Stimulated activated CD4-positive, alpha-beta T cell treated with anti-CD3 and anti-CD28 coated beads, Interleukin-1b, Interleukin-23, amount 100 ng/mL, for 4 hours (primary cell): ENCODE measurements at places on chromosomes 5 and 9.

- DNase-seq = no peak
Observed at GRCh38 chr5:105506692-105507277, 1944.2 kb upstream of the NUDT12 start.

GRCh38 chr9:132125944-132126679, 35.7 kb upstream of the NTNG2 start:
- peak; percentile 10 for DNase-seq

DNA sequence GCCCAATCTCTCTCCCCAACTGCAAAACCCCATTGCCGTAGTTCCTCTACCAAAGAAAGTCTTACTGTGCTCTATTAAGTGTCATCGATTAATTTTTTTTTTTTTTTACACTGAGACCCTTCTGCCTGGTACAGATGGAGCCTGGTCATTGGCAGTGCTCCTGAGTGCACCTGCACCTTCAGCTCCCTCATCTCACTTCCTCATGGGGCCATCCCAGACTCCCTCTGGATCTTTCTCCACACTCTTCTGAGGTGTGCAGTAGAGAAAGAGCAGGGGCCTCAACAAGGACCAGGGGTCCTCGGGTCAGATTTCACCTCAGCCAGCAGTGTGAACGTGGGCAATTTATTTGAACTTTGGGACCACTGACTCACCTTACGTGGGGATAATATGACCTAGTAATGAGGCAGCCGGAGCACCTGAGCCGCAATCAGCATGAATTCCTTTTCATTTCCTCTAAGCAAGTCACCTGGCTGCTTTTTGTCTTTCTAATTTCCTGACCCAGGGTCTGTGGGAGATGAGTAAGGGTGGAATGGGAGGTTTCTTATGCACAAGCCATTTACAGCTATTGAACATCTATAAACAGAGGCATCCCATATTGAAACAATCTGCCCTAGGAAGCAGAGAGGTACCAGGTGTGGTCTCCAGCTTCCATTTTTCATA, 22.3 kb upstream of the GABRP start:
- no peak for DNase-seq

GRCh38 chr5:151093476-151093889, 12.6 kb upstream of the TNIP1 start:
- DNase-seq = no peak

DNA sequence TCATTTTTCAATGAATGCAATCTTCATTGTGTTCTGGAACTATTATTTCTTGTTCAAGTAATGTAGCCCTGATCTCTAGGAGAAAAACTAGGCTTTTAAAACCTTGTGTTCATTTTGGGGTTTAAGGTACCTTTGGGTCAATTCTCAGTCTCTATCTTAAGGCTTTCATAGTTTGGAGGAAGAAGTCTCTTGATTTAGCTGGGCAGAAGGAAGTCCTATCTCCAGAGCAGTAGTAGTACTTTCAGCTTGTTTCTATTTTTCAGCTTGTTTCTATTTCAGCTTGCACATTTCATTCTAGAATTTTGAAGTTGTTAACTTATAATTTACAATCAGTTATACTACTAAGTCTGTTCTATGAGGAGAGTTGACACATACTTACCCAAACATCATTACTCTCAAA, 15.2 kb downstream of the CSNK1G3 start:
- no peak for DNase-seq

DNA sequence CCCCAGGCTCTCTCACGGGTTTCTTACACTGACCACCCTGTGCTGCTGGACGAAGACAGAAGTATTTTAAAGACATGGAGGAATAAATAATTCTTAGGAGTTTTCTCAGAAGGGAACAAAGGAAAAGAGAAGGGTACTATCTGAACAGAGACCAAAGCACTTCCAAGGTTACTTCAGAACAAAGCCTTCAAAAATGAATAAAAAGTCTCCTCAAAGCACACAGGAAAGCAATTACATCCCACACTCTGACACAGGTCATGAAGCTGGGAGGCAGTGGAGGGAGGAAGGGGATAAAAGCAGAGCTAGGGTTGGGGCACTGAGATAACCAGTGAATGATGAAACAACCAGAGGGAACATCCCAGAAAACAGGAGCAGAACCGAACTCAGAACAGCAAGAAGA, 151.8 kb downstream of the ARSB start:
- no peak for DNase-seq

DNA sequence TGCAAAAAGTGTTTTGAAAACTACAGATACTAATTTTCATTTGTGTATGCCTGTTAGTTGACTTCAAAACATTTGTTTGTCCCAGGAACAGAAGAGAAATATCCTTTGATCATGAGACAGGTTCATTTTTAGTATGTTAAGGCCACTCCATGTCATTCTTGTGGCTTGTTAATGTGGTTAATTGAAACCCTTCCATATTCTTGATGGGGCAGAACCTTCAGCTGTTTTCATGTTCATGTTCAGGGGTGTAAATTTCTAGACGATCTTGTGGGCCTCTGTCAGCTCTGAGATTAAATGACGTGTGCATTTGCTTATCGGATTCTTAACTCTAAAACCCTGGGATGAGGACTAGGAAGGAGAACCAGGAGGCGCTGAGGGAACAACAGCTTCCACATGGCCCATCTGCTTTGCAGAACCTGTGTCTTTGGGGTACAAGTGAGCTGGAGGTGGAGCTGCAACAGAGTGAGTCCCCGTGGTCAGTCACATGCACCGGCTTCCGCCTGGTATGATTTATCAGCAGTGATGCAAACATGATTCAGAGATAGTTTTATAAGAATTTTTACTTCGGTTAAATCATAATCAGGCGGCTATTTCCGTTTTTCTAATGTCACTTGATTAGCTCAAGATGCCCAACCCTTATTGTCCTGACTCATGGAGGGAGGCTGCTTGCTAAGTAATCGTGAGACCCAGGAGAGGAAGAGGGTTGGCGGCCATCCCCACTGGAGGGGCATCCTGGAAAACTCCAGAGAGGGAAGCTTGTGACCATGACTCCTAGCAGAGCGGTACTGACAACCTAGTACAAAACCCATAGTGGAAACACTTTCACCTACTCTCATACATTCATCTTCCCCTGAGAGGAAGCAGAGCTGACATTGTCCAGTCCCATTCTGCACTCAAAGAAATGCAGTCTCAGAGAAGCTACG, 138.4 kb downstream of the C9orf152 start:
- no peak for DNase-seq

DNA sequence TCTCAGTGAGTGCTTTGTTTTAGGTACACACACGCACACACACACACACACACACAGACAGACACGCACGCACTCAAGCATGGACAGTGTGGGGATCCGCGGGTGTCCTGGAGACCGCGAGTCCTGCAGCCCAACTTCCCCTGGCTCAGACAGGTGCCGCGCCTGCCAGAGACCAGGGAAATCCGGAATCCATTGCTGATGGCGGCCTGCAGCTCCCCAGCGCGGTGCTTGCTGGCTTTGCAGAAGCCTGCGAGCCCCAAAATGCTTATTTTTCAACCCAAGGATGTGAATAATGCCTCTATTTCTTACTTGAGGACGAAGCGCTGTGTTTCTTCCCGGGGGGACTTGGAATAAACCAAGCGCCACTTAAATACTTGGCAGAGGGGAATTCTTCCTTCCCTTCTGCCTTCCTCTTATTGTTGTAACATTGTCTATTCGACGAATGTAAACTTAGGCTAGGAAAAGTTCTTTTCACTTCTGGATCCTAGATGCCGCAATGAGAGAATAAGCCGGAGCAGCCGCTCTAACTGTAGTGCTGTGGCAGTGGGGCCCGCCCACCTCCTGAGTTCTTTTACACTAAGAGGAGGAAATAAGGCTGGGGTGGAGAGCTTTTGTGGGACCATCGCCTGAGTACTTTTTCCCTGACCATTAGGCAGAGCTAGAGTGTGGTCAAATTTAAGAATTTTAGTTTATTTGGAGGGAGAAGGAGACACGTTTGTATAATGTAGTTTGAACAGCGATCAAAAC, 802 bp downstream of the ITGA2 start:
- DNase-seq = no peak

DNA sequence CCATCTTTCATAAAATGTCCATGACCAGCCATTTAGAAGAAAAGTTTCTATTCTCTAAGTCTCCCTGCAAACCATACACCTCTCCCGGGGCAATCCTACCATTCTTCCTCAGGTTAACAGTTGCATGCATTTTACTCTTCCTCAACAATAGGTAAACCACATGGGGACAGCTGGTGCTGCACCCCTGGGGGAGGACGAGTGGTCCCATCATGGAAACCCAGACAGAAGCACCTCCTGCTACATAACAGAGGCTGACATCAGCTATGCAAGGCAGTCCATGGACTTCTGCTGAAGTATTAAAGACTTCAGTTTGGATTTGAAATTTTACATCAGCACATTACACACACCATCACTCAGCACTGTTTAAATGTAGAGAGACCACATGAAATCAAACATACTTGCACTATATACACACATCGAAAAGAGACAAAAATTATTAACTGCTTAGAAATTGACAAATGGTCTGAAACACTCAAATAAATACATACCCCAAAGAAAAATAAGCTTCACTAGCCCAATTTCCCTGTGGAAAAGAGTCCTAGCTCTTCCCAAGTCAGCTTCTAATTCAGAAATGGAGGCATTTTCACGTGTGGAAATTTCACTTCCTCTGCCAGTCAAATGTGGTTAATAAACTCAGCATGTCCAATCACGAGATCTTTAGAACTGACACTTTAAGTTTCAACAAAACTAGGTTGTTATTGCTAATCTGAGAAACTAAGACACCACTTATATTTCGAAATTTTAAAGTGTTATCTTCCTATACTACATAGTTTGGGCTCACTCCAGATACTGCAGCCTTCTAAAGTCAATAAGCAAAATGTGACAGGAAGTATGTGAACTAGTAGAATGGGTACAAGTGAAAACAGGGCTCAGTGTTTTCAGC, 173.4 kb downstream of the ROR2 start:
- no peak for DNase-seq

DNA sequence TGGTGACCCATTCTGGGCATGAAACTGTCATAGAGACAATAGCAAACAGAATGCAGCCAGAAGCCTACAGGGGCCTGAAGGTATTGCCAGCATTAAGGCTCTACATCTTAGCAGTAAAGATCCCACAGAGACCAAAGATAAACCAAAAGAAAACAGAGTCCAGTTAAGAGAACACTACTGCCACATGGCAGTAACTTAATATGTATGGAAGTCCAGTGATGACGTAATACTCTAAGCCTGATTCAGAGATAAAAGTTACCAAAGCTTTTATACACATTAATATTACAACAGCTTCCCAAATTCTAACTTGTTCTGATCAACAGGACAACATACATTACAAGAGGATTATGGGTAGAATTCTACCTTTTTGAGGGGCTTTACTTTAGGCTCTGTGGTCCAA, 371.5 kb downstream of the PRELID2 start:
- DNase-seq = no peak

- no peak for DNase-seq
Observed at GRCh38 chr5:95163079-95163478, 121.8 kb downstream of the MCTP1 start.

GRCh38 chr5:163885117-163885516, 379.7 kb downstream of the MAT2B start:
- DNase-seq = no peak

DNA sequence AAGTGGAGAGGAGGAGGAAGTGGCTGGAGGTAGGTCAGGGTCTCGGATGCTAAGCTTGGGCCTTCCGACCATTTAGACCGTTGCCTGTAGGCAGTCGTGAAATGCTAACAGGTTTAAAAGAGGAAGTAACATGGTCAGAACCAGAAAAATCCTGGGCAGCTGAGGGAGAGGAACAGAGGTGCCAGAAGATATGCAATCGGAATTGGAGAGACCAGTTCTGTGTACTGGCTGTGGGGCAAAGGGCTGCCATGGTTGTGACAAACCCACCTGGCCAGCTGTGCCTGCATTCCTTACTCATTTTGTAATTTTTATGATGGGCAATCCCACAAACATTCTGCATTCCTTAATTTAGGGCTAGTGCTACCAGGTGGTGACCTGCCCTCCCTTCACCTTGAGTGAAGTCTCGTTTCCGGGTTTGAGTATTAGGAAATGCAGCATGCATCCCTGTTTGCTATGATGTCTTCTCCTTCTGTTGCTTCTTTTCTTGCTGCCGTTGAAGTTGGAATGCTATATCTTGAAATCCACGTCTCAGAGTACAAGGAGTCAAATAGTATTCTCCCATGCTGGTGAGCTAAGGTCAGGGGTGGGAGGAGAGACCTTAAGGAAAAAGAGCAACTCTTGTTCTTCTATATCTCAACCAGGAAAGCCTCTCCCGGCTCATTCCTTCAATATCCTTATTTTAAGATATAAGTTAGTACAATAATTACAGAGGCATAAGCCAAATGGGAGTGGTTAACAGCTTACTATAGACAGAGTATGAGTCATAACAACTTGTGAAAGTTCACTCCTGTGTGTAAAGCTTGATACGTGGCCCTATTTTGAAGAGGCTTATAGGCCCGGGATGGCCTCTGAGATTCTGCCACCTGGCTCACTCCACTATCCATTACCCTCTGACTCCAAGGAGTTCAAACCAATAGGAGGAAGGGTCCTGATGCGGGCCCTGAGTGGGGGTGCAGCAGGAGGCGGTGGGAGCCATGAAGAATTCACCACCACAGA, 37.0 kb downstream of the B4GALT1 start:
- DNase-seq = no peak

- no peak for DNase-seq
Observed at GRCh38 chr5:112703866-112704820, 33.5 kb upstream of the APC start.

DNA sequence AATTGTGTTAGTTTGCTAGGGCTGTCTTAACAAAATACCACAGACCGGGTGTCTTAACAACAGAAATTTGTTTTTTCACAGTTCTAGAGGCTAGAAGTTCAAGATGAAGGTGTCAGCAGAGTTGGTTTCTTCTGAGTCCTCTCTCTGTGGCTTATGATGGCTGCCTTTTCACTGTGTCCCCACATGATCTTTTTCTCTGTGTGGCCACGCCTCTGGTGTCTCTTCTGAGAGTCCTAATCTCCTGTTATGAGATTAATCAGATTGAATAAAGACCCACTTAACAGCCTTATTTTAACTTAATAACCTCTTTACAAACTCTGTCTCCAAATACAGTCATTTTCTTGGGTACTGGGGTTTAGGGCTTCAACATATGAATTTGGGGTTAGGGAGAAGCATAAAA, 561.1 kb downstream of the NR2F1-AS1 start:
- DNase-seq = no peak
